Fibroblast of skin of right quadriceps (primary cell): ENCODE measurements at places on chromosomes 16 and 17.

DNA sequence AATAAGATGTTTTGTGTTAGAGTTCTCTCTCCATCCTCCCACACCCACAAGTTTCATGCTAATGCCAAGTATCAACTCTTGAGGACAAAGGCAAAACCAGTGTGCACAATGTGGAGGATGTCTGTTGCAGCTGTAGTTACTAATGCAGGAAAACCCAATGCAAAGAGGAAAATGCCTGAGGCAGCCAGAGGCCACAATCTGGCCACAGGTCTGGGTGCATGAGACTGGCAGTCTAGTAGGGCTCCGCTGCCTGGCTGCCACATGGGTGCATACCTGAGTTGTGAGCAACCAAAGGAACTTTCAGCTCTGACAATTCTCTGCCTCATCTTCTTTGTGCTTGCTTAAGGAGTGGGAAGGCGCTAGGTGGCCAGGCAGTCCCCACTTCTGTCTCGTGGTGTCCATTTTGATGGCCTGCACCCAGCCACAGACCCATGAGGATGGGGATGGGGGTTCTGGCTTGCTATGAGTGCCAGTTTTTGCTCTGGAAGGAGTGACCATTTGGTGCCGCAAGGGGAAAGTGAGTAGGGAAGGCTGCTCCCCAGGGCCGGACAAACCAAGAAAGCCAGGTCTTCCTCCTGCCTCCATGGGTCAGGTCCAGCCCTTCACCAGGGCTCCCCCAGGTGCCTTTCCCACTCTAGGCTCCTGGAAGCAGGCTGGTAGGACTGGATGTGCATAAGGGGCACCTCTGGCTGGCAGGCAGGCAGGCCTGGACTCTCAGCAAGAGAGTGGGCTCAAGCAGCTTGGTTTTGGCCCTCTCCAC lies 4.2 kb upstream of the GFOD2 start:
- DNase-seq: peak; percentile 41

DNA sequence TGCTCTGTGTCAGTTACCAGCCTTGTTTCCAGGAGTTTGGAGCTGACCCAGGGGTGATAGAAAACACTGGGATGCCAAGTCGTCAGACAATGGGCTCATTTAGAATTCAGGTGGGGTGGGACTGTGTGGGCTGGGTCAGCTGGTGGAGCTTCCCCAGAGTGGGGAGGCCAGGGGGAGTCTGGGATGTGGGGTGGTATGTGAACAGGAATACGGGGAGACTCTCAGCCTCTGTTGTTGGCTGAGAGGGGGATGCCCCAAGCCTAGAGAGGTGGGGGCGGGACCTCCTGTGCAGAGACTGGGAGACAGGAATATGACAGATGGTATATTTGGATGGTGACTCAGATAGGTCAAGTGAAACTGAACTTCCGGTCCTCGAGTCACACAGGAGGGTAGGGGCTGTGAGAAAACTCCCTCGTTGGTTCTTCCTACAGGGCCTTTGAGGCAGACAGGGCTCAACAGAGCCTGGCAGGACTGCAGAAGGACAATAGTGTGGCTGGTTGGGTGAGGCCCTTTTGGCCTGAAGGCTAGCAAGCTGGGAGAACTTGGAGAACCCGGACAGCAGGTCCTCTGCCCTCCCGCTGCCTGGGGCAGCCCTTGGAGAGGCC lies 23.7 kb downstream of the CDH1 start:
- peak; percentile 23 for DNase-seq

GRCh38 chr17:67891481-67892119 lies 66.3 kb downstream of the BPTF start:
- peak; percentile 49 for DNase-seq

GRCh38 chr17:60832151-60832585 lies 154.5 kb downstream of the BCAS3 start:
- peak; percentile 7 for DNase-seq

GRCh38 chr17:36212966-36213365 lies 2.1 kb downstream of the CCL4L2 start:
- no peak for DNase-seq

- DNase-seq: peak; percentile 58
Observed at GRCh38 chr17:44677136-44677535, 12.4 kb downstream of the CCDC43 start.

- DNase-seq: peak; percentile 65
Observed at GRCh38 chr17:66542129-66542966, 239.9 kb downstream of the PRKCA start.

DNA sequence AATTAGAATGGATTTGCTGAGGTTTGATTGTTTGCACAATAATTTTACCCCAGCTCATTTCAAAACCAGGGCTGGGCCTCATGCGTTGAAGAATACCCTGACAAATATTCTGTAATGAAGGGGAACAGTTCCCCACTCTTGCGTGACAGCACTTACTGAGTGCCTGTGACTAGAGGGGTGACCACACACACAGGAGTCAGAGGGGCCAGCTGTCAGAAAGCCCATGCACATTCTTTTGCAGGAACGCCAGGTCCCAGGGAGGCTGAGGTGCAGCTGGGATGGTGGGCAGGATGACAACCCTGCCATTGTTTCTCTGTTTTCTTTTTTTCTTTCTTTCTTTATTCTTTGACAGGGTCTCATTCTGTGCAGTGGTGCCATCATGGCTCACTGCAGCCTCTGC lies 44.6 kb downstream of the SMPD3 start:
- DNase-seq: no peak

DNA sequence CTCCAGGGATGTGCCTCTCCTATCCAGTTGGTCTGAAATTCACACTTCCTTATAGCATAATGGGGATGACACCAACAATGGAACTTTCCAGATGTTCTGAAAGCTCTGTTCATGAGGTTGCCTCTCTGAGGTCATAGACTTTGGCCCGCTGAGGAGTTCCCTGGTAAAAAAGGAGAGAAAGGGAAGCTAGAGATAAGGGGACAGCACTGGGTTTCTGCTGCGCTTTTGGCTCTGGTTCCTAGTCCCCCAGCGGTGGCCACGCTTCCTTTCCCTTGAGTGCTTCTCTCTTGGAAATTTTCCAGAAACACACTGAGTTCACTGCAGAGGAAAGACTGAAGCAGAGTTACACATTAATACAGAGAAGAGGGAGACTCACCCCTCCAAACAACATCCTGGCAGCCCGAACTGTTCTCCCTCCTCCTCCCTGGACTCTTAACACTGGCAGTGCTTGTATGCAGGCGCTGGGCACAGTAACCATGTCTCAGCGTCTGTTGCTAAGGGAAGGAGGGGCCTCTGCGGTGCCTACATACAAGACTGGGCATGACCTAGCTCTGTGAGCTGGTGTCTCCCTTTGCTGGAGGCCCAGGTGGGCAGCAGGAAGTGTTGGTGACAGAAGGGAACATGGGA lies at the start of gene DNAH3:
Gene DNAH3 (minus strand): TSS at position 472 of the 627 bp plus-strand sequence. CDS start 527 bp downstream, outside the sequence.
- no peak for DNase-seq

DNA sequence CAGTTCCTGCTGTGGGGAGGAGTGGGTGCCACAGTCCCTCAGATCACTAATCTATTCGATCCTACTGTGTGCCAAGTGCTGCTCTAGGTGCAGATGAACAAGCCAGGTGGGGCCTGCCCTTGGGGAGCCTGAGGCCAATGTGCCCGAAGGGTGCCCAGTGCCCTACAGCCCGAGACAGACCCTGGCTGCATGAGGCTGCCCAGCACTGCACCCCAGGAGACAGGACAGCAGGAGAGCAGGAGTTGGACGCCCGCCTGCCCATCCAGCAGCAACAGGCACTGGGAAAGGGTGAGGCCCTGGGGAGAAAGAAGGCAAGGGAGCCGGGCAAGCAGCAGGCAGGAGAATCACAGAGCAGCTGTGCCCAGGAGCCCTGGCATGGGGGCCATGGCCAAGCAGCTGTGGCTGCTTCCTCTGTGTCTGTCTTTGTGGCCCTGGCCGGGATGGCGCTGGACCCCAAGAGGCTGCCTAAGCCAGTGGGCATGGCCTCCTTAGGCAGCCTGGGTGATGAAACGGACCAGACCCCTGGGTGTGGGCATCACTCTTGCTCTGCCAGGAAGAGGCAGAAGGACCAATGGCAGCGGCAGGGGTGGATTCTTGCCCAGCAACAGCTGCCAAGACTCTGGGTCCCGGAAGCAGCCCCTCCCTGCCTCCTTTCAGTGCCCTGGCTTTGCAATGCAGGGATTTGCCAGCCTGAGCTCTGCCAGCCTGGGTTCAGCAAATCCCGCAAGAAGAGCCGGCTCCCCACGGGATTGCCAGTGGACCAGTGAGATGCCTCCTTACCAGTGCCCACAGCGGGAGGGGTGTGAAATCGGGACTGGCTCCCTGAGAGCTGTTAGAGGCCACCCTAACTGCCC lies 179.6 kb upstream of the TNRC6C start:
- DNase-seq: no peak

DNA sequence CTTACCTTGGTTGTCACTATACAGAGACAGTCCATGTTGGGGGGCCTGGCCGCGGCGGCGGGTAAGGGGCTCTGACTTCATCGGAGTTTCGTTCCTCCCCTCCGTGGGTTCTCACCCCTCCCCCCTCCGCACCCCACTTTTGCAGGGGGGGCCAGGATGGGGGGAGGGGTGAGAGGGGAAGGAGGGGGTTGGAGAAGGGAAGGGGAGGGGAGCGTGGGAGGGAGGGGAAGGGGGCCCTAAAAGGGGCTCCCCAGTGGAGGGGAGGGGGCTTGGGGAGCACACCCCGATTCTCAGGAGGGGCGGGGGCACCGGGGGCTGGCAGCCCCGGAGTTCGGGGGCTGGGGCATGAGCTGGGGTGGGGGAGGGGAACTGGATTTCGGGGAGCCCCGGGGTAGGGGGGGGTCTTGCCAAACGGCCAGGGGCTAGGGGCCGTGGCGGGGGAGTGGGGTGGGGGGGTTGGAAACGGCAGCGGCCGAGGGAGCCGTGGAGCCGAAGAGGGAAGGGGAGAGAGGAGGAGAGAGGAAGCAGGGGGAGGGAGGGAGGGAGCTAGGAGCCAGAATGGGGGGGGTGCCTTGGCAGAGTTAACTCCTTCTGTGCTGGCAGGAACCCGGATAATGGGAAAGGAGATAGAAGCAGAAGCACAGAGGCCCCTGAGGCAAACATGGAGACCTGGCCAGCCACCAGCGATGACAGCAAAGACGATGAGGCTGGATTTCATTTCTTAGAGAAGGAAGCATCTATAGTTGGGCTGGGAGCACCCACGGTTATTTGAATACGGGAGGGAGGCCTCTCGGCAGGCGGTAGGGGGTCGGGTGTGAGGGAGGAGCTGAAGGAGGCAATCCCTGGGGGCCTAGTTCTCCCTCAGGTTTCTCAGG lies 2.3 kb downstream of the DLG4 start:
- DNase-seq: peak; percentile 82

DNA sequence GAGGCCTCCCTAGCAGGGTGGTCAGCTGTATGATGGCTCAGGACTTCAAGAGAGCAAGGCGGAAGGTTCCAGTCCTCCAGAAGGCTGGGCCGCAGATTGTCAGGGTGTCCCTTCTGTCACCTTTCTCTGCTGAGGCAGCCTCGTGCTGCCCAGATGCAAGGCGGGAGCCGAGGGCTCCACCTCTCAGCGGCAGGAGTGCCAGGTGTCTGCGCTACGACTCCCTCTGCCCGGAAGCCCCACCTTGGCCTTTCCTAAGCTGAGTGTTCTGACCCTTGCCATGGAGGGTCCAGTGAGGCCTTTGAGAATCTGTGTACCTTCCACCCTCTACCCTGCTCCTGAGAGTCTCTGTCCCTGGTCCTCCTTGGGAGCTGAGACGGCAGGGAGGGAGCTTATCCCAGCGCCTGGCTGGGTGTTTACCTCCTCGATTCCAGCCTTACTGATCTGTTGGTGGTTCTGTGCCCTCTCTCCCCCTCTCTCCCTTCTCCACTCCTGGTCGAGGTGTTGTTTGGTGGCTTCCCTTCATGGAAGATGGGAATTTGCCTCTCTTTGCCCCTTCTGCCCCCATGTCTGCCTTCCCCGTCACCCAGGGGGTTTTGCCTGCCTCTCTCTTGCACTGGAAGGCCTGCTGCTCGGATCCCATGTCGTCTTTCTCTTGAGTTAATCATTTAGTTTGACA lies 2.2 kb upstream of the ZNF750 start:
- DNase-seq: no peak

DNA sequence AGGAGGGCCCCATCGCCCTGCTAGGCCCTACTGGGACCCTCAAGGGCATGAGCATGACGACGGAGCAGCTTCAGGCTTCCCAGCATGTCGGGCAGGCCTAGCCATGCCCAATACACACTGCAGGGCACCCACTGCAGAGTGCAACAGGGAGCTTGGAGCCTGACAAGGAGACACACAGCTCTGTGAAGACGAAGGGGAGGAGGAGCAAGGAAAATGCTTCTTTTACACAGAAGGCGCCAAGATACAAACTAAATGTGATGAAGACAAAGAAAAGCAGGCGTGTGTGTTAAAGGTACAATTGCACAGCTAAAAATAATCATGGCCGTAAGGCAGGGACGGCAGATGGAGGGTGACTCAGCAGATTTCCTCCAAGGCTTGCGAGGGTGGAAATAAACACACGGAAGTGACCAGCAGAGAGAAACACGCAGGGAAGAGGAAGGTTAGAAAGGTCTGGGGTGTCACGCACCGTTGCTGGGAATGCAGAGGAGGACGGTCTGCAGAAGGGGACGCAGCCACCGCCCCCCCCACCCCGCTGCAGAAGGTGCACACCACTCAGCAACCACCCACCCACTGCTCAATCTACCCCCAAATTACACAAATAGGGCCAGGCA lies 108.5 kb downstream of the ZNF778 start:
- DNase-seq: peak; percentile 67

- peak; percentile 29 for DNase-seq
Observed at GRCh38 chr16:65120831-65121721, 787 bp downstream of the CDH11 start.

GRCh38 chr16:66206363-66206762 lies 160.1 kb upstream of the CDH5 start:
- DNase-seq: no peak

- DNase-seq: no peak
Observed at GRCh38 chr16:65543781-65544740, 422.2 kb upstream of the CDH11 start.

DNA sequence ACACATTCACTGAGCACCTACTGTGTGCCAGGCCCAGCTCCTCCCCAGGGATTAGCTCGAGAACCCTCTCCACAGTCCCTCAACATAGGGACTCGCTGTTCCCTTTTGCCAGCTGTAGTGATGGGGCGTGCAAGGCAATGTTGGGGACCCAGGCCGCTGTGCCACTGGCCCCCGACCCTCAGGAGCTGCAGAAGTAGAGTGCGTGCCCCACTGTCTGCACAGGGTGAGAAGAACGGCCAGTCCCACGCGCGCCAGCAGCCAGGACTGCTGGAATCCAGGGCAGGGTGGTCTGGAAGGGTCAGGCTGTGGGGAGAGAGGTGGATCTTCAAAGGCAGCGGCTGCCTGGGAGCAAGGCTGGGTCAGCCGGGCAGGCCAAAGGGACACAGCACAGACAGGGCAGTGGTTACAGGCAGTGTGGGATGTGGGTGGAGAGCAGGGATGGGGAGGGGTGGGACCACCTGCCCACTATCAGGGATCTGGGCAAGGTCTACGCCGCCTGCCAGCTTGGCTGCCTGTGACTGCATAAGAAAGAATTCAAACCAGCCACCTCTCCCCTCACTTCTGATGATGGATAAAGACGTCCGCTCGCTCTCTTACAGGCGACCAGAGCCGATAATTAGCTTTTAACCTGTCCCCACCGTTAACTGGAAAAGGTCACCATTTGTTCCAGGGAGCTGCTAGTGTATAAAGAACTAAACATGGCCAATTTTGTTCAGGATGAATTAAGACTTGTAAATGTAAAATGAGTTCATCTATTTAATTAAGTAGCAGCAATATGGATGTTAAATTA lies 86.7 kb upstream of the GSE1 start:
- DNase-seq: no peak

- DNase-seq: no peak
Observed at GRCh38 chr16:29927070-29927905, 1.3 kb upstream of the KCTD13 start.

GRCh38 chr17:47776330-47777197 lies 43.5 kb downstream of the TBX21 start:
- DNase-seq: peak; percentile 28
